ENCODE measurements at places on chromosomes 3 and 15. TPM values are rescaled to one million over a fixed set of nuclear protein-coding genes. Genes with fewer than 3 reads are reported as not detected.

GRCh38 chr15:80977627-80978036 is 12.0 kb downstream of the MESD start:
- DNase-seq: peak; percentile 18

DNA sequence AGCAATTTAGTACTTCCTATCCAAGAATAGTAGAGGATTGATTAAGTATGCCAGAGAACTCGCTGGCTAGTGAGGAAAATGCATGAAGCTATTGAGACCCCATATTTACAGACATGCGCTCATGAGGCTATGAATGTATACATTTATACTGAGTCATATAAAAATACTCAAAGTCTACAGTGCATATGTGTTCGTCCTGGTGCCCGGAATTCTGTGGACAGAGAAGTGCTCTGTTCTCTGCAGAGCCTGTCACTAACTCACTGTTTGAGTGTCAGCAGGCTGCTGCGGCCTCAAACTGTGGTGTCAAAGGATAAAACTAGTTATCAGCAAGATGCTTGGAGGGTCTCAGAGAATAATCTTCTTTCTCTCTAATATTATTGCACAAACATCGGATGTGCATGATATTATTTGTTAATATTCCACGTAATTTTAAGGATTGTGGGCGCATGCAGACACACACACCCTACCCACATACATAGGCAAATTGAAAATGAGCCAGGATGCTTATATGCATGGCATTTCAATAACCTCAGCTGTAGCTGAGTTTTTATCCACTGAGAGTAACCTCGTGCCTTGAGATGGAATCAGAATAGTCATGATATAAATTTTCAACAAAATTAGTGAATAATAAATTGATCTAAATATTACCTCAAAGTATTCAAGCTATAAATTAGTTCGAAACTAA is 50.0 kb upstream of the TSC22D2 start:
- no peak for DNase-seq

GRCh38 chr3:100871306-100871705 is 121.9 kb downstream of the ABI3BP start:
- no peak for DNase-seq

DNA sequence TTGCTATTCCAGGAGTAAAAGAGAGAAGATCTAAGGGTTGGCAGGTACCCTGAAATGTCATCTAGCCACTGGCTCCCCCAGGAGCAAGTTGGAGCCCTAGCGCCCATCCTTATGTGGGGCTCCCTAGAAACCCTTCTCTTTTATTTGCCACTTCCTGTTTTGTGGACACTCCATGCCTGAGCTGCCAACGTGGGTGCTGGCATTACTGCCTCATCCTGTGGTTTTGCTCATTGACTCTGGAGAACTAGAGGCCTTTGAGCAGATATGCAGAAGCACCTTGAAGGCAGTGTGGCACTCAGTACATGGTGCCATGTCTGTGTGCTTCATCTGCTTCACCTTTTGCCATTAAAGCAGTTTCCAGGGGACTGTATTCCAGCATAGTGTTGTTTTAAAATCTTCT is 8.1 kb downstream of the EDEM1 start:
- no peak for DNase-seq

The PLCH1 gene
- 0.03 TPM for total RNA-seq

The UBL7 gene
- 53.4 TPM for total RNA-seq

The SHQ1 gene
- total RNA-seq: 52.1 TPM

The MUC20 gene
- total RNA-seq: 0.63 TPM
